CD4-positive, alpha-beta T cell treated with Interleukin-17A for 1 hour (primary cell): ENCODE measurements at places on chromosomes 2 and 18.

- DNase-seq, result no peak
Observed at GRCh38 chr2:283996-284794, 3.7 kb downstream of the ALKAL2 start.

- no peak for DNase-seq
Observed at GRCh38 chr2:152132306-152132705, 33.5 kb upstream of the CACNB4 start.

DNA sequence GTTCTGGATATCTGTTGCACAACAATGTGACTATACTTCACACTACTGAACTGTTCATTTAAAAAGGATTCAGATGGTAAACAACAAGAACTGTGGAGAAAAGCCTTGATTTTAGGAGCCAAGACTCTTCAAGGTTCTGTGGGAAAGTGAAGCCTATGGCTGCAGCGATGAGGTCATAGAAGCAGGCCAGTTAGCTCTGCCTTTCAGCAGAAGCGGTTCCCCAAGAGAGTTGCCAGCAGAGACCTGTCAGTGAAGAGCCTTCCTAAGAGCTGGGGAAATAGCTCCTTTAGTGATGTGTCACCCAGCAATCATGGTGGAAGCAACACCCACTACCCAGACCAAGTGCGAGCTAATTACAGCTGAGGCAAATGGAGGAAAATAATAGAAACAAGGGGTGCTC lies 346.5 kb upstream of the ETAA1 start:
- no peak for DNase-seq

GRCh38 chr2:46657042-46657504 lies 177.7 kb downstream of the TMEM247 start:
- peak; percentile 29 for DNase-seq

DNA sequence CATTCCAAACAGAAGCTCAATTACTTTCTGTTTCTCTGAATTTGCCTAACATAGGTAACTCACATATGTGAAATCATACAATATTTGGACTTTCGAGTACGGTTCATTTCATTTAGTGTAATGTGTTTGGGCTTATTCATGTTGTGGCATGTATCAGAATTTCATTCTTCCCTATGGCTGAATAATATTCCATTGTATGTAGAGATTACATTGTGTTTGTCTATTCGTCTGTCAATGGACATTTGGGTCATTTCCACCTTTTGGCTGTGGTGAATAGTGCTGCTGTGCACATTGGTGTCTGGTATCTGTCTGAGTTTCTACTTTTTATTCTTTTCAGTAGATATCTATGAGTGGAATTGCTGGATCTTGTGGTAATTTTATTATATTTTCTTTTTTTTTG lies 43.9 kb downstream of the LBH start:
- no peak for DNase-seq

DNA sequence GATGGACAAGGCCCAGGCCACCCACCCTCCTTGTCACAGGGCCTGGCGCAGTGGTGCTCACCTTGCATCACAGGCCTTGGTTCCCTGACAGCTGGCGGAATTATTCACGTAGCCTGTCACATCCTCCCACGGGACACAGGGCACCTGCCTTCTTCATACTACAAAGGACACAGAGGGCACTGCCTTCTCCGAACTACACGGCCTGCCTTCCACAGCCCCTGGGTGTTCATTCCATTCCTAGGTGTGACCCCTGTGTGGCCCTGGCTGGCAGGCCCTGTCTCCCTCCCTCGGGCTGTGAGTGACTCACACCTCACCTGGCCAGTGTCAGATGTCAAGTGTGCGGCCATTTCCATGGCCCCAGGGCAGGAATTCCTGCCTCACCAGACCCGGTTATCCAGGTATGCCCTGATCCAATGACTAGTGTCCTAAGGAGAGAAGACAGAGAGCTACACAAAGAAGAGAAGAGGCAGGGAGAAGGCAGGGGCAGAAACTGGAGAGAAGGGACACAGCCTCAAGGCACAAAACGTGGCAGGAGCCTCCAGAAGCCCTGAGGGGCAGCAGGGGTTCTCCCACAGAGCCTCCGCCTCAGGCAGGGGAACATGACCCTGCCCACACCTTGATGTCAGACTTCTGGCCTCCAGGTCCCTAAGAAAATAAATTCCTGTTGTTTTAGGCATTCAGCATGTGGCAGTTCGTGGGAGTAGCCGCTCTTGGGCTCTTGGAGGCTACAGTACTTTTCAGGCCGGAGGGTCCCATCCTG lies 43.4 kb downstream of the MBP start:
- no peak for DNase-seq
